ENCODE measurements at places on chromosomes 12 and 14. TPM values are rescaled to one million over a fixed set of nuclear protein-coding genes. Genes with fewer than 3 reads are reported as not detected.

DNA sequence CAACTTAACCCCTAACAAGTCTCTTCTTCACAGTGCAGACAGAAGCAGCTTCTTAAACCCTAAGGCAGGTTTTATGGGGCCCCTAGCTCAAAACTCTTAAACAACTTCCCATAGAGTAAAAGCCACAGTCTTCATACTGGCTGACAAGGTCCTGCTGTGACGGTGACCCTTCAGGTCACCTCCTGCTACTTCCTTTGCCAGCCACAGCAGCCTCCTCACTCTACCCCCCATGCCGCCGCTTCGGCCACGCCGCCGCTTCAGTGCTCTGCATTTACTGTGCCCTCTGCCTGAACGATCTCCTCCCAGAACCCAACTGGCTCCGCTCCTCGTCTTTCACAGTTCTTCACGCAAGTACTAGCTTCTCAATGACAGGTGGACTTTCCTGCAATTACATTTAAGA, 45.5 kb downstream of the ACADS start:
- no peak for DNase-seq
- no peak overlapping the region for H3K27ac ChIP-seq
- peaks cover 6% of the 10 kb centered on the region for H3K36me3 ChIP-seq
- H3K27me3 ChIP-seq: no peaks in the 10 kb centered on the region
- H3K4me1 ChIP-seq: peaks cover 23% of the 10 kb centered on the region

DNA sequence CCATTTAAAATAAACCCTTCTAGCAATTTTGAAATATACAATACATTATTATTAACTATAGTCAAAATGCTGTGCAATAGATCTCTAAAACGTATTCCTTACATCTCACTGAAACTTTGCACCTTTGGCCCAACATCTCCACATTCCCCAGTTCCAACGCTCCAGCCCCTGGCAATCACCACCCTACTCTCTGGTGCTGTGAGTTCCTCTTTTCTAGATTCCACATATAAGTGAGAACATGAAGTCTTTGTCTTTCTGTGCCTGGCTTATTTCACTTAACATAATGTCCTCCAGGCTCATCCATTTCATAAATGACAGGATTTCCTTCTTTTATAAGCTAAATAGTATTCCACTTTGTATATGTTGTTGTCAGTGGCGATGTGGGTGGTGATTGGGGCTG, 194.7 kb upstream of the RTL1 start:
- no peaks in the 10 kb centered on the region for H3K27me3 ChIP-seq
- no peak for DNase-seq
- no peak overlapping the region for H3K27ac ChIP-seq
- no peak overlapping the region for H3K4me3 ChIP-seq
- H3K4me1 ChIP-seq: no peaks in the 10 kb centered on the region
- H3K36me3 ChIP-seq: no peaks in the 10 kb centered on the region

DNA sequence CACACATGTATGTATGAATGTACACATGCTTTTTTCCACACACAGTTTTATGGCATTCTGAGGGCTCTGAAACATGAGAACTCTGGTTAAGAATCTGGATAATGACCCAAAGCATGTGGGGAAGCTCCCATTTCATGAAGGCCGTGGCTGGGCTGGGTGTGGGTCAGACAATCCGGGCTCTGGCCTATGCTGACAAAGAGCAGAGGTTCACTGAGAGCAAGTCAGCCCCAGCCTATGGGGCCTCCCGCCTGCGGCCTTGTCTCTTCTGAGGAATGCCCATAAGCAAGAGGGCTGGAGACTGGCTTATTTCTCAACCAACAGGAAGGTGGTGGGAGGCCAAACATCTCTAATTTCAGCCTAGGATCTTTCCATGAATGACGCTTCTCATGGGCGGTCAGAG, 8.5 kb downstream of the MYH6 start:
- H3K4me1 ChIP-seq: no peaks in the 10 kb centered on the region
- no peak for DNase-seq
- H3K27me3 ChIP-seq: no peaks in the 10 kb centered on the region
- H3K4me3 ChIP-seq: no peak overlapping the region

GRCh38 chr12:109639151-109639872, 65.7 kb downstream of the MVK start:
- H3K36me3 ChIP-seq: no peaks in the 10 kb centered on the region
- H3K4me1 ChIP-seq: no peaks in the 10 kb centered on the region
- DNase-seq: no peak
- no peak overlapping the region for H3K4me3 ChIP-seq
- H3K27ac ChIP-seq: no peak overlapping the region

Gene NRL
- 3.0 TPM for total RNA-seq

DNA sequence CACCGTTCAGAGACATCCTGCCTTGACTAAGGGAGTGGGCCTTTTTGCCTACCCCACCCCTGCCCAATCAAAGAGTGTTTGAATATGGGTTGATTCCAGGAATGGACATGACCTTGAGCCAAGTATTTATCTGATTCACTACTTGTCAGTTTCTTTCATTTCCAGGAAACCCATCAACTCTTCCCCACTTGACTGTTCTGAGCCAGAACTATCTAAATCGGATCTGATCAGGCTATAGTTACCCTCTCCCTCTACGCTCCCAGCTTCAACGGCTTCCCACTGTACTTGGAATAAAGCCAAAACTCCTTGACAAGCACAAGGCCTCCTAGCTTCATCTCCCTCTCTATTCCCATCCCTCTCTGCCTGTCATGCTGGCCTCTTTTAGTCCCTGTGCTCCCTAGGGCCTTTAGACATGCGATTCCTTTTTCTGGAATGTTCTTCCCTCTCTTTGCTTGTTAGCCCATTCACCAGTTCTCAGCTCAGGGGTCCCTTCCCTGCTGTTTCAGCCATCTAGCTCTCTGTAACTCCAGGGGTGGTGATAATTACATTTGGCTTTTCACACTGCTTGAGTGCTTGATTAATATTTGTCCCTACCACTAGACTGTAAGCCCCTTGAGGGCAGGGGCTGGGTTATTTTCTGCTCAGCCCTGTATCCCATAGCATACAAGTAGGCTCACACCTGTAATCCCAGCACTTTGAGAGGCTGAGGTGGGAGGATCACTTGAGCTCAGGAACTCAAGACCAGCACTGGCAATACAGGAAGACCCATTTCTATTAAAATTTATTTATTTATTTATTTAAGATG, 5.5 kb upstream of the ITPK1 start:
- H3K27ac ChIP-seq: no peak overlapping the region
- no peaks in the 10 kb centered on the region for H3K27me3 ChIP-seq
- no peak overlapping the region for H3K4me3 ChIP-seq
- no peak for DNase-seq

Gene GYS2
- total RNA-seq: not detected
